ENCODE measurements at places on chromosomes 7 and 10.

GRCh38 chr10:90856261-90856660 lies 1.6 kb downstream of the HTR7 start:
- DNase-seq: no peak

DNA sequence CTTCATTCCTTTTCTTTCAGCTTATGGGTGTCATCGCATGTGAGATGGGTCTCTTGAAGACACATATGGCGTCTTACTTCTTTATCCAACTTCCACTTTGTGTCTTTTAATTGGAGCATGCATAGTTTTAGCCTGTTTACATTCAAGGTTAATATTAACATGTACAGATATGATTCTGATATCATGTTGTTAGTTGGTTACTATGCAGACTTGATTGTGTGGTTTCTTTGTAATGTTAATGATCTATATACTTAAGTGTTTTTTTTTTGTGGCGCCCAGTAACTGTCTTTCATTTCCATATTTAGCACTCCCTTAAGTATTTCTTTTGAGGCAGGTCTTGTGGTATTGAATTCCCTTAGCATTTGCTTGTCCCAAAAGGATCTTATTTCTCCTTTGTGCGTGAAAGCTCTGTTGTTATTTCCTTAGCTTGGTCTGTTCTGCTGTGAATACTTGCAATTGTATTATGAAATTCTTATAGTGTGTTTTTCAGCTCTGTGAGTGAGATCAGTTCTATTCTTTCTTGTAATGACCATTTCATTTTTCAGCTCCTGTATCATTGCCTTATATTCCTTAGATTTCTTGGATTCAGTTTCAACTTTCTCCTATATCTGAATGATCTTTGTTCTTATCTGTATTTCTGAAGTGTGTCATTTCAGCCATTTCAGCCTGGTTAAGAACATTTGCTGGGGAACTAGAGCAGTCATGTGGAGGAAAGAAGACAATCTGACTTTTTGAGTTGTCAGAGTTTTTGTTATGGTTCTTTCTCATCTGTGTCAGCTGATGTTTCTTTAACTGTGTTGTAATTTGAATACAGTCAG lies 88.4 kb downstream of the ABCA13 start:
- no peak for DNase-seq

DNA sequence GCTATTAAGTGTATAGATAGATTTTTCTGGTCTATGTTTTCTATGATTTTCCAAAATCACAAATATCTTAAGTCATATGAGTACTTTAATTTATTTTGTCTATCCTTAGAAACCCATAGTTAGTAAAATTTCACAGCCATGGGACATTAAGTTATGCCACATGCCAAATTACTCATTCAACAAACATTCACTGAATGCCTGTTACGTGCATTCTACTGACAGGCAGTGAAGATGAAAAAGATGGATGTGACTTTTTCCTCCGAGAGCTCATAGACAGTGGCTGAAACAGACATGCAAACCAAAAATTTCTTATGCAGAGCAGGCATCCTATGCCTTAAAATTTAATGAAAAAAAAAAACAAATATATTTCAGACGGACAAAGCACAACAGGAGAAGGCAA lies 84.9 kb downstream of the CHRM2 start:
- no peak for DNase-seq

- no peak for DNase-seq
These were observed 55.7 kb upstream of the CDK14 start for GRCh38 chr7:90540406-90540805.

- DNase-seq: no peak
These were observed 7.9 kb upstream of the ZNF248 start for GRCh38 chr10:37865264-37865663.

DNA sequence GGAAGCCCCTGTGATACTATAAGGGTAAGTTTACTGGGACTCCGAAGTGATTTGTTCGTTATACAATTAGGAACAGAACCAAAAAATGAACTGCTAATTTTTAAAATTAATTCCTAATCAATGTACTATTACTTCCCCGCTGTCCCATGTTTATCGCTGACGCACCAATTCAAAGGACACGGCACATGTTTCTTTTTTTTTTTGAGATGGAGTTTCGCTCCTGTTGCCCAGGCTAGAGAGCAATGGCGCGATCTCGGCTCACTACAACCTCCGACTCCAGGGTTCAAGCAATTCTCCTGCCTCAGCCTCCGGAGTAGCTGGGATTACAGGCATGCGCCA lies 1.5 kb upstream of the FMC1 start:
- no peak for DNase-seq

DNA sequence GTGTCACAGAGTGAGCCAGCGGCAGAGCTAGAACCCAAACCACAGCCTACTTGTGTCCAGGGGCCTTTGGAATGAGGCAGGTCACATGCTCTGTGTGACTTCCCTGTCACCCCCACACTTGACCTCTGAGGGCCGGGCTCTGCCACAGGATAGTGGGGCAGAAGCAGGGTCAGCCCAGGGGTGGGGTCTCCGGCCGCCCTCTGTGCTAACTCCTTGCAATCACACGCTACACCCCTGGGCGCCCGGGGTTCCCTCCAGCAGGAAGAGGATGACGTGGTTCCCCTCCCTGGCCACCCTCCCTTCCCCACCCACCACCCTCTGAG lies 19.8 kb downstream of the TECPR1 start:
- no peak for DNase-seq

DNA sequence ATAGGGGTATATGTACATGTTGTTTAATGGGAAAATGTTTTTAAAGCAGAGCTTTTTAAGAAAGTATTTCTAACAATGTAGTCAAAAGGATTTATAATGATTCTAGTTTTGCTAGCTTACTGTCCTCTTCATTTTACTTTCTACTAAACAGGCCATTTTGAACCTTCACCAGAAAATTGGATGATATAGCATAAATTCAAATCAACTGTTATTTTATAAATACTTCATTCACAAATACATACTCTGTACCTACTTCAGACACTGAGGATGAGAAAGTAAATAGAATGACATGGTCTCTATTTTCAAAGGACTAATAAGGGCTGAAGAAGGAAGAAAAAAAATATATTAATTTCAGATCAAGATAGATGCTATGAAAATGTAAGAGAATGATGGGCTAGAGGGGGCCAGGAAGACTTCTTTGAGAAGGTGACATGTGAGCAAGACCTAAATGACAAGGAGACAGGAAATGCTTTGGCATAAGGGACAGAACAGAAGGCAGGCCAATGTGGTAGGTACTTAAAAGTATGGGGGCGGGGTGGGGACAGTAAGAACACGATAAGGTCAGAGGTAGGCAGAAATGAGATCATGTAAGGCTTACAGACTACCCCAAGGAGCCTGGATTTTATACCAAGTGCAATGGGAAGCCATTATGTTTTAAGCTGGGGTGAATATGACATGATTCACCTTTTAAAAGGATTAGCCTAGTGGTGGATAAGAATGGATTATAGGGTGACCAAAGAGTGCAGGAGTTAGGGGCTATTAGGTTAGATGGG lies 5.2 kb downstream of the NAMPT start:
- no peak for DNase-seq

DNA sequence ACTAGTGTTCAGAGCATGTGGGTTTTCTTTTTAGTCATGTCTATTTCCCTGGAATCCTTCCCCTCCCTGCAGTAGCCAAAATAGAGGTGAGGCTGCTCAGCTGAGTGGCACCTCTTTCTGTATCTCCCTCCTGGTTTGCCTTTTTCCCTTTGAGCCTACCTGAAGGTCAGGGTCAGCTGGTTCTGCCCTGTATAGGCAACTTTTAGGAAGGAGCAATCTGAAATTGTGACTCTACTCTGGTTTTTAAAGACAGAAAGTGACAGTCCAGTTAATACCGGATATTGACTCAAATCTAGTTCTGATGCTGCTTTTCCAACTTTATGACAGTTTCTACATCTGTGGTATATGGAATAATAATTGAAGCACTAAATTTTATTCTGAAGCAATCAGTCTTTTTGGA lies 26.0 kb downstream of the CCM2 start:
- no peak for DNase-seq

DNA sequence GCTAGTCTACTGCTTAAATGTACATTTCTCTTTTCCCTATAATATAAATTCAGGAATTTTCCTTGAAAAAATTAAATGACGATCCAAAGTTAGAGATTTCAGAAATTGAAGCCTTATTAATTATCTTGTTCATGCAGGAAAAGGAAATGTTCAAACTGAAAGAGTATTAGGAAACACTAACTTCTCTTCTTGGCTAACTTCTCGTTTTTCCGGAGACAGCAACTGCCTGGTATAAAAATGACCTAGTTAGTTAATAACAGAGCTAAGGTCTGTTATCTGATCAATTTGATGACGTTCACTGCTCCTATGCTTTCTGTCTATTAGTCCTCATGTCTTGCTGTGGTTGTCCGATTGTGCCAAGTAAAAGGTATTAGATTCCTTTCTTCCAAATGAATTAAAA lies 212.5 kb downstream of the DGKB start:
- DNase-seq: no peak

- DNase-seq: no peak
These were observed 42.6 kb downstream of the HOXA1 start for GRCh38 chr7:27053153-27053552.

DNA sequence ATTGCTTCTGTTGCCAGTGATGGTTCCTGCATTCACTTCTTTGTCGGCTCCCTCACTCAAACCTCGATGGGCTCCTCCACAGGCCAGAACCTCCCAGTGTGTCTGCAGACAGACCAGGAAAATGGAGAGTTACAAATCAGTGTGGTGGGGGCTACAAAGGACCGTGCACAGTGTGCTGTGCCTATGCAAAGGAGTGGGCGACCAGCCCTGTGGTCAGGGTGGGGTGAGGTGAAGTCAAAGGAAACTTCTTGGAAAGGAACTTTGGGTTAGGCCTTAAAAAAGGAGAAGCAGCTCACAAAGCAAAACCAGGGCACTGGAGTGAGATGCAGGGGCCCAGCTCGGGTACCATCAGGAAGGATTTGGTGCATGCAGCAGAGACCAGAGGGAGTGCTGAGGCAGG lies 304.3 kb upstream of the ZMIZ1 start:
- no peak for DNase-seq

- no peak for DNase-seq
These were observed 105.2 kb downstream of the PLCE1 start for GRCh38 chr10:94098896-94099295.

DNA sequence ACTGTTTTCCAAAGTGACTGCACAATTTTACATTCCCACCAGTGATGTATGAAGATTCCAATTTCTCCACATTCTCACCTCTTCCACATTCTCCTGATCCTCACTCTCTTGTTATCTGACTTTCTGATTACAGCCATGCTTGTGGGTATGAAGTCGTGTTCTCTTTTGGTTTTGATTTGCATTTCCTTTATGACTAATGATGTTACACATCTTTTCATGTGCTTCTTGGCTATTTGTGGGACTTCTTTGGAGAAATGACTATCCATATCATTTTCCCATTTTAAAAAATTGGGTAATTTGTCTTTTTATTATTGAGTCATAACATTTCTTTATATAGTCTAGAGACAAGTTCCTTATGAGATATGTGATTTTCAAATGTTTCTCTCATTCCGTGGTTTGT lies 10.5 kb upstream of the GIMAP8 start:
- DNase-seq: no peak
